Frontal cortex (tissue), 4 donors: ENCODE measurements at places on chromosomes 7 and 10.
A peak's percentile ranks its signal among the peaks of the same experiment; 100 is the strongest.

GRCh38 chr7:37971491-37971890, 51.1 kb downstream of the EPDR1 start:
- DNase-seq, result no peak

GRCh38 chr7:15782656-15783055, 96.2 kb upstream of the MEOX2 start:
- DNase-seq, result no peak

DNA sequence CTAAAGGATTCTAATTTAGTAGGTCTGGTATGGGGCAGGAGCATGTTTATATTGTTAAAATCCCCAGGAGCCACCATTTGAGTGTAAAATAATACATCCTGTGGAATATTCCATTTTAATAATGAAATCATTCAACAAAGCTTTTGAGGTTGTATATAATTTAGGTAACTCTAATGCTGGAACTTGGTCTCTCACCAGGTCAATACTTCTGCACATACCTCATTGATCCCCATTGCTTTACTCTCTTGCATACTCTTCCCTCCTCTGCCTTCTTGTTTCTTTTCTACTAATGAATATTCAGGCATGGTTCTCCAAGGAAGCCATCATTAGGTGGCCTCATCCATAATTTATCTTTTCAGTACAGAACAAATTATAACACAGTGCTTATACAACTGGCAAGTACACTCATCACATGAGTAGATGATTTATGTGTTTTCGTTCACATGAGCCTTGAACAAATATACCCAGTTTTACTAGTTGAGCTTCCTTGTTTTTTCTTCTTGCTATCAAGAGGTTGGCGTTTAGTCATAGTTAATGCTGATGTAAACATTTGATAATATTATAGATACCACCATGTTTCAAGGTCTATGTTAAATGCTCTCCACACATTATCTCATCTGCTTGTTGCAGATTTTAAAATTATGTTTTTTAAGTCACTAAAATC, 7.2 kb downstream of the PALS2 start:
- DNase-seq, result no peak

DNA sequence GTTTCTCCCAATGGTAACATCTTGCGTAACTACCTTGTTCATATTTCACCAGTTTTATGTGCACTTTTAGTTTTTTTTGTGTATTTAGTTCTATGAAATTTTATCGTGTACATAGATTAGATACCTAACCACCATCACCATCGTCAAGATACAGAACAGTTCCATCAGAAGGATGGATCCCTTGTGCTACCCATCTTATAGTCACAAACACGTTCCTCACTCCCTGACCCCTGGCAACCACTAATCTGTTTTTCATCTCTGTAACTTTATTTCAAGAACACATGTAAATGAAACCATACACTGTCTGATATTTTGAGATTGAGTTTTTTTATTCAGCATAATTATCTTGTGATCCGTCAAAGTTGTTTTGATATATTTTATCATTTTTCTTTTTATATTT, 29.9 kb downstream of the FANK1 start:
- DNase-seq, result no peak

- no peak for DNase-seq
Observed at GRCh38 chr10:13705526-13706174, 118.9 kb downstream of the PRPF18 start.

- DNase-seq, result no peak
Observed at GRCh38 chr10:107576746-107577145, 412.2 kb upstream of the SORCS1 start.

GRCh38 chr7:3150027-3150426, 106.4 kb upstream of the CARD11 start:
- DNase-seq, result no peak

GRCh38 chr7:76513817-76514799, 3.8 kb downstream of the UPK3B start:
- no peak for DNase-seq

GRCh38 chr10:101818872-101819633, 809 bp upstream of the OGA start:
- DNase-seq, result peak; percentile 22

DNA sequence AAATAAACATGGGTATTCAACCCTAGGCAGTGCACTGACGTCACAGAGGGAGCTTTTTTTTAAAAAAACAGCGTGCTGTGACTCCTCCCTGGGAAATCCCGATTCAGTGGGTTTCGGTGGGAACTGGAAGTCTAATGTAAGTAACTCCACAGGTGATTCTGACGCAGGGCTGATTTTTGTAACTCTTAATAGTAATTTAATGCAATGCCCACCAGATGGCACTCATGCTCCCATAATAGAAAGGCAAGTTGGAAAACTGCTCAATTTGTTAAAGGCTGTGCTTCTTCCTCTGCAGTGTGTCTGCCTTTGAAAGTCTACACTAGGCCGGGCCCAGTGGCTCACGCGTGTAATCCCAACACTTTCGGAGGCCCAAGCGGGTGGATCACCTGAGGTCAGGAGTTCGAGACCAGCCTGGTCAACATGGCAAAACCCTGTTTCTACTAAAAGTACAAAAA, 10.9 kb upstream of the RSU1 start:
- DNase-seq, result peak; percentile 18

DNA sequence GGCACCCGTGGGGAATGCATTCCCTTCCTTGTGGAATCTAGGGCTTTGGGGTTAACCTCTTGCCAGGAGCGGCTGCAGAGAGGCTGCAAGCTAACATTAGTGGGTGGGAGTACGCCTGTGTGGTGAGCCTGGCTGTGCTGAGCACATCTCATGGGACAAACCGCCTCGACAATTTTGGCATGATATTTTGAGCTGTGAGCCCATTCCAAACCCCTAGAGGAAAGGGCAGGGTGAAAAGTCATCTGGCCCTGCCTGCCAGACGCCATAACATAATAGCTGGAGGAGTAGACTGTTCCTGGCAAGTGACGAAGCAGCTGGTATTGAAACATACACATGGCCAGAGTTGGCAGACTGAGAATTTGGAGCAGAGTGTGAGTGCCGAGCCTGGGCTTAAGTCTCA, 110.0 kb downstream of the TACC2 start:
- DNase-seq, result no peak

- DNase-seq, result no peak
Observed at GRCh38 chr7:134212576-134213546, 85.7 kb downstream of the LRGUK start.

DNA sequence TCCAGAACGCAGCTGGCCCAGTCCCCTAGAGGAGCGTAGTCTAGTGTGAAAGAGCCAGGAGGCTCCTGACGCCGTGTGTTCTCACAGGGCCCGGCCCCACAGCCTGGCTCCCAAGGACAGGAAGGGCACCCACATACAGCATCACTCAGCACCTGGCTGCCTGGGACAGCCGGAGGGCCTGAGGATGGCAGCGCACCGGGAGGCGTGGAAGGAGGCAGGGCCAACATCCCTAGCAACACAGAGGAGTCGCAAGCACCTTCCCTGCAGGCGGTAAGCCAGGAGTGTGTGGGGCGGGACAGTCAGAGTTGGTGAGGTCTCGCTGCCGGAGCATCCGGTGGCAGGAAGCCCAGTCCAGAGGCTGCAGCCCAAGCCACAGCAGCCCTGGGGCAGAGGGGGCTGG, 125.8 kb downstream of the MAD1L1 start:
- no peak for DNase-seq

GRCh38 chr7:134707663-134708378, 61.2 kb downstream of the BPGM start:
- DNase-seq, result no peak

DNA sequence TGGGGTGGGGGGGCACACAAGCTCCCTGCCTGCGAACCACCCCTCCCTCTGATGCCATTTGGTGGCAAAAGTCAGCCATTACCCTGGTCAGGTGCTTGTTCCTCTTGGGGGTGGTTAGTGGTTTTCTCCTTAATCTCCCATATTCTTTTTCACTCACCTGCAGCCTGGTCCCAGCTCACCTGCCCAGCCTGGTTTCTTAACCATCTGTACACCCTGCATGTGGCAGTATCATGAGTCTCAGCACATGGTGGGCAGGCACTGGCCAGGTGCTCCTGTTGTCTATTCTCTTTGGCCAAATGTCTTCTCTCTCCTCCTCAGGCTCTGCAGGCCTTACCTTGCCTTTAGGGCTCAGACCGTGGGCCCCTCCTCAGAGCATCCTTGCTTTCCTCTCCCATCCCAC, 30.5 kb downstream of the OGDH start:
- no peak for DNase-seq

- no peak for DNase-seq
Observed at GRCh38 chr10:131083915-131084790, 227.4 kb downstream of the TCERG1L start.

- DNase-seq, result no peak
Observed at GRCh38 chr7:92595281-92595680, 5.1 kb upstream of the FAM133B start.

- no peak for DNase-seq
Observed at GRCh38 chr10:98167191-98167590, 32.7 kb downstream of the R3HCC1L start.

- DNase-seq, result peak; percentile 32
Observed at GRCh38 chr7:128266883-128267594, 26.0 kb downstream of the LEP start.

DNA sequence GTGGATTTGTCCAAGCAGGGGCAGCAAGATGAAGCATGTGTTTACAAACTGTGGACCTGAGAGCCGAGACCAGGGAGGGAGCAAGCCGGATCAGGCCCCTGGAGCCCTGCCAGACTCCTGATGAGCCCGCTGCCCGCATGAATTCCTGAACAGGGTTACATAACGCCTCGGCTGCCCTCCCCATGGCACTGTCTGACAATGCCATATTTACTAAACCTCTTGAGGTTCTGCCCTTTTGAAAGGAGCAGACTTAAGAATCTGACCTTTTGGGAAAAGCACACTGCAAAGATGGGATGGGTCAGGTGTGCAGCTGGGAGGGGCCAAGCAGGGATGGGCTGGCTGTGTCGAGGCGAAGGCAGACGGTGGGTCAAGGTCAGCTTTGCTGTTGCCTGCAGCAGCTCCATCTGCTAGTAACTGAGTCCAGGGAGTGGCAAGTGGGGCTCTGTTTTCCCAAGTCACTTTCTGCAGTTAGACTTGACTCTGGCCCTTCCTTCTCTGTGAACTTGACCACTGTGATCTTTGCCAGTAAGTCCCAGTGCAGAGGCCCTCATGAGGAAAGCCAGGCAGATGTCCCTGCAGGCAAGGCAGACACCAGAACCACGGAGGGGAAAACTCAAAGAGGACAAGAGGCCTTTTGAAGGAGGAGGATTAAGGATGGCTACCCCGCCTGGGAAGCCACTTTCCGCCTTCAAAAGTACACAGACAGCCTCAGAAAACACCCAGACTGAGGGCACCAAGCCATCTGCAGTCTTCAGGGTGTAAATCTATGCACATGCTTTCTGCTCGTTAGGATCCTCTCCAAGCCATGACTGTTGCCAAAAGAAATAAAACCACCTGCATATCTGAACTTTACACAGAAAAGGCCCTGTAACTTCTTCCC, 175.8 kb downstream of the TNS3 start:
- DNase-seq, result no peak

GRCh38 chr7:101250324-101250723, 5.4 kb upstream of the FIS1 start:
- DNase-seq, result no peak

DNA sequence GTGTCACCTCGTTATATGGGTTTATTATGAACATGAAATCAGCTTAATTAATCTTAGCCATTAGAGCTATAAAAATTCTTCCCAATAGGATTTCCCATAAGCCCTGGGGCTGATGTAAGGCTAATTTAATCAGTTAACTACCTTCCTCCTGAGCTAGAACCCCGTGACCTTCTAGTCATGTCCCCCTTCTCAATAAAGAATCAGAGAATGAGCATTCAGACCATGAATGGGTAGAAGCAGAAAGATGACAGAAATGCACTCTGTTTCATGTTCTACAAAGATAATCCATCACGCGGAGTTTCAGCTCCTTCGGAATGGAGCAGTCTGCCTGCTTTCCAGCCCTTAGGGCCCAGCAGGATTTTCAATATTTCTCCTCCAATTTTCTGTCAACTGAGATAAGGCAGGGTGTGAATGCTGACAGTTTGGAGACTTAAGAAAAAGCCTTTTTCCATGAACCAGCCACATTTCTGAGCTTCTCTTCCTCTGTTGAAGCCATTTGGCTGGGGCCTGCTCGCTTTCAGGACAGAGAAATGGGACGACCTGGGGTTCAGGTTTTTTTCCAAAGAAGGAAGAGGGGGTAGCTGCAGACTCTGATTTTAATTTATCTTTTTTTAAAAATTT, 211.0 kb downstream of the NEBL start:
- DNase-seq, result no peak

DNA sequence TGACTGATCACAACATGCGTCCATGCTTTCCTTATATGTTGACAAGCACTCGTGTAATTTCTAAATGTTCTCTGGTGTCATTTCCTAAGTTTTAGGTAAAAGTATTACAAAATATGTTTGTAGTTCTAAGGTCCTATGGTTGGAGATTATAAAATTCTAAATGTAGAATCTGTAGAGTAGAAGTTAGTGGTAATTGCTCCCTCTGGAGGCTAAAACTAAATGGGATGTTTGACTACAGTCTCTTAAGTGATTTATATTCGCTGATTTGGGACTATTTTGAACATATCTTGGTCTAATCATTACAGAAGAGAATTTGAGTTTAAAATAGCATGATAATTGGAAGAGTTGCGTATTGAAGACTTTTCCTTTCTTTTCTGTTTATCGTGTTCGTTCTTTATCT, 74.1 kb downstream of the ZMYND11 start:
- no peak for DNase-seq

DNA sequence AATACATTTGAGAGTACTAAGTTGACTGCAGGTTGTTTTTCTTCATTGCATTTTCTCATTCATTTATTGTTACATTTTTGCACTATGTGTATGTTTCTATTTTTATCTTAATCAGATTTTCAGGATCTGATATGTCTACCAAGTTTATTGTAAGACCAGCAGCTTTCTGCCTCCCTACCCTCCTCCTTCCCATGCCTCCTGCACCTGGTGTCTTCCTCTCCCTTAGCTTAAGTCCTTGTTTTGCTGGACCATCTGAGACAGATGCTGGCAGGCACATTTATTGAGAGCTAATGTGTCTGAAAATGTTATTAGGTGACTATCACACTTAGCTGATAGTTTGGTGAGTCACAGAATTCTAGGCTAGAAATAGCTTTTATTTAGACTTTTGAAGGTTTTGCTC, 79.6 kb downstream of the ANLN start:
- DNase-seq, result no peak

GRCh38 chr7:2520131-2520760, 672 bp downstream of the LFNG start:
- no peak for DNase-seq

DNA sequence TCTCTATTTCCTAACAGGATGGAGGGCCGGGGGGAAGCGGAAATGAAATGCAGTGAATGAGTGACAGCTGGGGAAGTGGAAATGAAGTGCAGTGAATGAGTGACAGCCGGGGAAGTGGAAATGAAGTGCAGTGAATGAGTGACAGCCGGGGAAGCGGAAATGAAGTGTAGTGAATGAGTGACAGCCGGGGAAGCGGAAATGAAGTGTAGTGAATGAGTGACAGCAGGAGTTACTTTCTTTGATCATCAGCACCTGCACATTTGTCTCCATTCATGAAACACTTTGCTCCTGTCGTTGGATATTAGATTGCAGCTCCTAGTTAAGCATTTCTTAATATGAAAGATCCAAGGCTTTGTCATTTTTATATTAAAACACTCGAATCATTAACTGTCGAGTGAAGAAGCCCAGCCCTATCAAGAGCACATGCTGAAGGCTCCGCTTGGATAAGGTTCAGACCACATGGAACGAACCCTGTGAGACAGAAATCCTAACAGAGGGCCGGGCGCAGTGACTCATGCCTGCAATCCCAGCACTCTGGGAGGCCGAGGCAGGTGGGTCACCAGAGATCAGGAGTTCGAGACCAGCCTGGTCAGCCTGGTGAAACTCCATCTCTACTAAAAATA, 406.0 kb upstream of the ADARB2 start:
- no peak for DNase-seq
